ENCODE measurements at places on chromosomes 6 and 20. TPM values are rescaled to one million over a fixed set of nuclear protein-coding genes. Genes with fewer than 3 reads are reported as not detected.

Gene IL20RA
- polyA plus RNA-seq = 0.52 TPM

Gene INSM1
- 1.3 TPM for polyA plus RNA-seq

Gene EBF4
- polyA plus RNA-seq = 27.1 TPM

Gene BHLHE23
- polyA plus RNA-seq = not detected

Gene EDN3
- polyA plus RNA-seq = 5.8 TPM

Gene GGTLC1
- not detected for polyA plus RNA-seq

Gene FAM209B
- 0.26 TPM for polyA plus RNA-seq

Gene NCOA7
- polyA plus RNA-seq = 22.6 TPM
